Hematopoietic multipotent progenitor cell treated with erythropoietin and hydrocortisone succinate and interleukin-3 and kit ligand, for 6 days (in vitro differentiated cells): ENCODE measurements at places on chromosomes 5 and 9.
A peak's percentile ranks its signal among the peaks of the same experiment; 100 is the strongest.

DNA sequence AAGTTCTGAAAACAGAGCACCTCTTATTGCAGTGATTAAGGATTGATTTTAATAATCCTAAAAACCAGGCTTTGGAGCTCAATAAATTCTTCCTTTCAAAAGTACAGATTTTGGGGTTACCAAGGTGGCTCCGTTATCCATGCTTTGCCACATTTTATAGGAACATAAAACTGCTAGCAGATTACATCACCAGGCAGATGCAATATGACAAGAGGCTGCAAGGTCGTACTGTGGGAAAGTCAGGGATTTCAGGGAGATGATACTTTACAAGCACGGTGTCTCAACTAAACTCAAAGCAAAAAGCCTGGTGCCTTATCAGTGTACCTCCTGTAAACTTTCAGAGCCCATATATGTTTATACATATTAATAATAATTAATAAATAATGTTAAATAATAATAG, 28.6 kb downstream of the ADAMTSL1 start:
- no peak for DNase-seq

DNA sequence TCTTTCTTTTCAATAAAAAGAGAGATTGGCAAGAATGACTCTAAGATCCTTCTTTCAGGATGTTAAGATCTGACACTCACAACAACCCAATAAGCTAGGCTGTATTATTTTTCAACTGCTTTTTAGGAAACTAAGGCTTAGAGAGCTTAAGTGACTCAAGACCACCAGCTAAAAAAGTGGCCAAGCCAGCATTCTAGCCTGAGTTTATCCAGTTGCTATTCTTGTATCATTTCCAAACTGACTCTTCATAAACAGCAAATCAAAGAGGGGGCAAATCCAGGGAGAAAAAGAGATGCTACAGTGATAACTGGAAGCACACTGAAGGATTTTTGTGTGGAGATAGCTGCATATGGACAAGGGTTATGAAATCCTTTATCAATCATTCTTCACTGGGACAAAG, 47.1 kb downstream of the TMEM252 start:
- no peak for DNase-seq

GRCh38 chr5:60488466-60489130, 211.4 kb downstream of the DEPDC1B start:
- DNase-seq: no peak

DNA sequence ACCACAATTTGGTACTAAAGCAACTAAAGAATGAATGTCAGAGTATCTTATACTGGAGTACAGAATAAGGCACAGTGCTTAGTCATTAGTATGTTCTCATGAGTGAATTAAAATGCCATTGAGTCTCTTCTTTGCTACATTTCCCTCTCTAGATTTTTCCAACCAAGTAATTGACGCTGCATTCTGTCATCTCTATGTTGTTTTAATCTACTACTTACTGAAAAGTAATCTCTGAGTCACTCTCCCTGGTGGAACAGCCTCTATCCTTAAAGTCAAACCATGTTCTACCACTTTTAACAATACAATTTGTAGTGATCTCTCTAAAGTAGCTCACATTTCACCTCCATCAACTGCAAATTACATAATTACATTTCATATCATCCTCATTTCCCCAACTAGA, 495.1 kb downstream of the CDH18 start:
- DNase-seq: no peak

- DNase-seq: no peak
Observed at GRCh38 chr9:128568470-128569078, 16.2 kb downstream of the SPTAN1 start.

GRCh38 chr9:29644514-29644913, 2071.2 kb upstream of the C9orf72 start:
- no peak for DNase-seq

DNA sequence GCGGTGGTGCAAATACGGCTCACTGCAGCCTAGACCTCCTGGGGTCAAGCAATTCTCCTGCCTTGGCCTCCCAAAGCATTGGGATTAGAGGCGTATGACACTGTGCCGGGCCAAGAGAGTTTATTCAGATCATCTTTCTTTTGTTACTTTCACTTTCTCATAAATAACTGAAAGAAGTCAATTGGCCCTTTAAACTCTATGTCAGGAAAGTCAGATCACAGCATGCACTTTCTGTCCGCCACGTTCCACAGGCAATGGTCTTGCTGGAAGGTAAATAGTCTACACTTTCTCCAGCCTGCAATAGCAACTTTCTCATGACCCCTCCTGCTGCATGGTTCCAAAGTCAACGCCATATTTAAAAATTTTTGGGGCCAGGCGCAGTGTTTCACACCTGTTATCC, 6.5 kb upstream of the ARRDC1 start:
- DNase-seq: no peak

- DNase-seq: no peak
Observed at GRCh38 chr9:109047259-109047658, 34.0 kb upstream of the CTNNAL1 start.

DNA sequence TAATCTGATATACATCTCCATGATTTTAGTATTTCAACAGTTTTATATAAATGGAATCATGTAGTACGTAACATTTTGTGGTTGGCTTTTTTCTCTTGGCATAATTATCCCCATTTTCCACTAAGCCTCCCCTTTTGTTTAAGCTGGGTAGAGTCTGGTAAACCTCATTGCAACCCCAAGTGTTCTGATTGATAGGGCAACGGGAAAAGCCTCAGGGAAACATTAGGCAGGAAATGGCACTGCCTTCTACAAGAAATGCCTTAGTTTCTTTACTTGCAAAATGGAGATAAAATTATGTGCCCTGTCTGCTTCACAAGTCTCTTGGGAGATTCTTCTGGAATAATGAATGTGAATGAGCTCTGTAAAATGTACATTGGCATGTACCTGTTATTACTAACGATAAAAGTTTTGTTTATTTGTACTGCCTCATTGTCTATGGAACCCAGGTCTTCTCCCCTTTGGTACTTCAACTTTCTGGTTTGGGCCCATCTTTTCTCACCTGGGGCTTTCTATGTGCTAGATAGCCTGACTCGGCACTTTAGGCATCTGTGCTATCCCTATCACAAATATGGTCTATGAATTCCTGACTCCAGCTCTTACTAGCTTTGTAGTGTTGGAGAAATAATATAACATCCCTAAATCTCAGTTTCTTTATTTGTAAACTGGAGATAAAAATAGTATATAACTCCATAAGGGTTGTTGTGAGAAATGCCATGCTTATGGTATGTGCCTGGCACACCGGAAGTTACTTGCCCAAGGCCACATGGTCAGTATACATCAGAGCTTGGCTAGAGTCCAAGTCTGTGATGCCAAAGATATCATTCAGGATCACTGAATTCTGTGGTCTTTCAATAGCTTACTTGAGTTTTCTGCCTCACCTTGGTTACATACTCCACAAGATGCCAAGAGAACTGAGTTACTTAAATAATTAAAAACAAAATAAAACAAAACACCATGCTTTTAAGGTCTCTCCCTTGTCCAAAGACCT, 48.2 kb upstream of the ZNF169 start:
- peak; percentile 11 for DNase-seq

DNA sequence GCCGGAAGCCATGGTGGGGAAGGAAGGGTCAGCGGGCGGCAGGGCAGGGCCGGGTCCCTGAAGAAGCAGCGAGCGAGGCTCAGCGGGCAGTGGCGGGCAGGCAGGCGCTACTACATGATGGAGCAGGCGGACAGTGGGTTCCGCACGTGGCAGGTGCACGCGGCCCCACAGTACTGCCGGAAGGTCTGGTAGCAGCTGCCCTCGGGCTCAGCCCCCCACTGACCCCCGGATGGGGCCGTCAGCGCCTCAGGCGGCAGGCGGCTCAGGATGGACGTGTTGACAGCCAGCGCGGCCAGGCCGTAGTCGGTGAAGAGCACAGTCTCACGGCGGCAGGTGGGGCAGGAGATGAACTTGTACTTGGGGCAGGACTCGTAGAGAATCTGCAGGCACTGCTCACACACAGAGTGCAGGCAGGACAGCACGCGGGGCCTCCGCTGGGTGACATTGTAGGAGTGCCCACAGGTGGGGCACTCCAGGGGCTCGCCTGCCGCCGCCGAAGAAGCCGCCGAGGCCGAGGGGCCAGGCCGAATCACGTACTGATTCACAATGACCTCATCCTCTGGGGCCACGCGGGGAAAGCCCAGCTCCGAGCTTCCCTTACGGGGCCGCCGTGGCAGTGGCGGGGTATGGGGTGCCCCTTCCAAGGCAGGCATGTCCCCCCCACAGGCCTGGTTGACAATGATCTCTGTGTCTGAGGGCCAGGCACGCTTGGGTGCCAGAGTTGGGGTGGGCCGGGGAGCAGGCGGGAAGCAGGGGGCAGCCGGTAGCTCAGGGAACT, 1.5 kb downstream of the RNF208 start:
- DNase-seq: no peak
